ENCODE measurements at places on chromosomes 1 and 21.
A peak's percentile ranks its signal among the peaks of the same experiment; 100 is the strongest.

- DNase-seq: no peak
These were observed 19.8 kb downstream of the ADGRB2 start for GRCh38 chr1:31744165-31744888.

GRCh38 chr1:91912266-91912665 is 26.3 kb upstream of the TGFBR3 start:
- no peak for DNase-seq

- DNase-seq: peak; percentile 71
These were observed 23.1 kb upstream of the TNFRSF1B start for GRCh38 chr1:12143631-12144155.

DNA sequence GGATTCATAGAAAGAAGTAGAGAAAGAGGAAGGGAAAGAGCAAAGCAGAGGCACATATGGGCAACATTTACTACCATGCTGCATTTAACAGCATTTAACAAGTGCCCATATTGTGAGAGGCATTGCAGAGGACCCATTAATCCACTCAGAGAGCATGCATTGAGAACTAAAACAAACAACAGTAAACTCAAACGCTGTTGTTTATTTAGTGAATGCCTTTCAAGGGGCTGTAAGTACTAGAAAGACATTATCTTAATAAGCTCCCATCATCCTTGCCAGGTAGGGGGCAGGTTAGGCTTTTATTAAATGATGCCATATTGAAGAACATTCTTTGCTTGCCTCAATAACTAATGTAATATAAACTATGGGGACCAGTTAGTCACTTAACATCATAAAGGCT is 254.3 kb upstream of the DAB1 start:
- DNase-seq: no peak

DNA sequence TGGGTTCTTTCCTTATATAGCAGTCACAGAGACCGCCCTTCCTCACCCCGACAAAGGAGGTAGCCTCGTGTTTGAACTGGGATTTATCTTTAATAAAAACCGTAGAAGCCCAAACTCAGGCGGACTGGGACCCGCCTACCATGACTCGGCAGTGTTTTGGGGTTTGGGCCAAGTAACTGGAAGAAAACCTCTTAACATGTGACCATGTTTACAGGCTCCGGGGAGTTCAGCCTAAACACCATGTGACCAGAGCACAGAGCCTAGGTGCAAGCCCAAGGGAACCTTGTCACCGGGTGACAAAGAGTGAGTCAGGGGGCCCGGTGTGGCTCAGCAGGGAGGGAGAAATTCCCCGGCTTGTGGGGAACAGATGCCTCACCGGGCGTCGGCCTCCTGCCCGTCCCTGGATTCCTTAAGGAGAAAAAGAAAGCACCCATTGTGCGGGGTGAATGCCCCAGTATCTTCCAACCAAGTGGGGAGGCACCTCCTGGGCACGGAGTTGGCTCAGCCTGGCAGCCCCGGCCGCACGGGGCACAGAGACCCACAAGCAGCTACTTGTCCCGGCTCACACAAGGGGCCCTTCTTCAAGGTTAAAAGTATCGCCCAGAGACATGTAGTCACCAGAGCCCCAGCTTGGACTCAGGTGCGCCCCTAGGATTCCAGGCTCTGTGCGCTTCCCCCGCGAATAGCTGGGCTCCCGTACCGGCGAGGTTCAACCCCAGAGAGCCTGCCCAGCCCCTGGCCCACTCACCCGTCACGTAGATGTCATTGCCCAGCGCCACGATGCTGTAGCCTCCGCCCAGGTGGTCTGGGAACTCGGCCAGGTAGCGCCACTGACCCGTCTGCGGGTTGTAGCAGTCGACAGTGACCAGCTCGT is 1.4 kb downstream of the KLHL21 start:
- peak; percentile 70 for DNase-seq

GRCh38 chr1:201468844-201469644 is at the start of gene PHLDA3:
PHLDA3 (minus strand) TSS chr1:201469188; CDS start chr1:201468786, 402 bp downstream.
- DNase-seq: peak; percentile 94

DNA sequence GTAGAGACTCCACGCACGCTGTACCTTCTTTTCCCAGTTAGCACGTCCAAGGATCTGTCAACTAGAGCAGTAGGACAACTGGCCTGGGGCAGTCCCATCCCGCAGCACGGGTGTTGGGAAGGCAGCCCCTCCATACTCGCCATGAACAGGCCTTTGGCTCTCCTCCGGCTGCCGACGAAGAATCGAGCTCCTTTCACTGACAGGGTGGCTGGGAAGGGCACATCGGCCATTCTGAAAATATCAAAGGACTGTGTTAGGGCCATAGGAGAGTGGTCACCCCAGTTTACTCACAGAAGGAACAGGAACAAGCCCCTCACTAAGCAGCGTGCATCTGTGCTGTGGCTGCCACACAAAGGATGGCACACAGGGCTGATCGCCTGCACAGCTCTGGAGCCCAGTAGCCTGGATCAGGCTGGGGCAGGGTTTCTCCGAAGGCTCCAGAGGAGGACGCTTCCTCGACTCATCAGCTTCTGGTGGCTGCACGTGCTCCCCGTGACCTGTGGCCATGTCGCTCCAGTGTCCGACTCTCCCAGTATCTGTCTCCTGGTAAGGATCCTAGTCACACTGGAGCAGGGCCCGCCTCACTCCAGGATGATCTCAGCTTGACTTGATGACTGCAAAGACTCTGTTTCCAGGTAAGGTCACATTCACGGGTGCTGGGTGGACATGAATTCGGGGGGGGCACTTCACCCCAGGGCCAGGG is 8.9 kb downstream of the KRTAP10-1 start:
- DNase-seq: no peak

DNA sequence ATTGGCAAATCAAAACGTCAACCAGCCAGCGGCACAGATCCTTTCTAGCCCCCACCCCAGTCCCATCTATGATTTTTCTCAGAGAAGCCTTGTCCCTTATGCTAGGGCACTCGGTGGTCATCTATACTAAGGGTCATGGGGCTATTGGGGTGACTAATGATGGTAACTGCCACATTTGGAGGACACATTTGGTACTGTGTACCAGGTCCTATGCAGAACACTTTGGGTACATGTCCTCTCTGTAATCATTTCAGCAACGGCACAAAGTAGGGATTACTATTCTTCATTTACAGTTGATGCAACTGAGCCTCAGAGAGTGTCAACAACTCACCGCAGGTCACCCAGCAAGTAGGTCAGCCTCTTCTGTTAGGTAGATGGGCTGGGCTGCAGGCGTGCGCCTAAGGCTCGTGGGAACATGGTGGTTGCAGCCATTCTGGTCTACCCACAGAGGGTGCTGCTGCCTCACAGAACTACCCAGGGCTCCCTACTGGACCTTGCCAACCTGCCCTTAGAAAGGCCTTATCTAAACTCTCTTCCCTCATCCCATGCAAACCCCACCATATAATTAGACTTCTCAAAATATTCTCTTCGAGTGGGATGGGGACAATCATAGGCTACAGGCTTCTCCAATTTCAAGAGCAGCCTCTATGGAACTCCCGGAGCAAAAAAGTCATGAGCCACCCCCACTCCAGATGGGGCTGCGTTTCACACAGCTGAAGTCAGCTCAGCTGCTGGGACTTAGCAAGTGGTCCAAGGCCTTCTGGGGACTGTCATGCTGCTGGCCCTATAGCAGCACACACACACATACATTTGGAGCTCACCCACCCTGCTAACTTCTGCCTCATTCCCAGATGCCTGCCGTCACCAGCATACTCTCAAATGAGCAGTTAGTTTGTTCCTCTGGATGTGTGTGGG is 5.8 kb upstream of the SDHB start:
- DNase-seq: peak; percentile 72

DNA sequence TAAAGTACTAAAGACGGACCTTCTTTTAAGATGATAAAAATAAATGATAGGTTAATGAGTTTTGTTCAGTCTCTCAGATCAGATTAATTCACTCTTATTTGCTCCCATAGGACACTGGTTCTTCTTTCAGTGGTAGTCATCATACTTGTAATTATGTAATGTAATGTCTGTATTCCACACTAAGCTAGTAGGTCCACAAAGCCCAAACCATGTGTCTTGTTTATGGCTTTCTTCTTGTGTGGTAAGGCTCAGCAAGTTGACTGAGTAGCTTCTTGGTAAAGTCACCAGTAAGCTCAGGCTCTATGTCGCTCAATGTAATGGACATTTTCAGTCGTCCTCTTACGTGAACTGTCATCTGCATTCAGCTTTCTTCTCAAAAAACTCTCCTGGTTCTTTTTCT is 2.5 kb downstream of the LYPLAL1 start:
- no peak for DNase-seq

- DNase-seq: no peak
These were observed 51.6 kb downstream of the GRIK3 start for GRCh38 chr1:36982709-36983108.

DNA sequence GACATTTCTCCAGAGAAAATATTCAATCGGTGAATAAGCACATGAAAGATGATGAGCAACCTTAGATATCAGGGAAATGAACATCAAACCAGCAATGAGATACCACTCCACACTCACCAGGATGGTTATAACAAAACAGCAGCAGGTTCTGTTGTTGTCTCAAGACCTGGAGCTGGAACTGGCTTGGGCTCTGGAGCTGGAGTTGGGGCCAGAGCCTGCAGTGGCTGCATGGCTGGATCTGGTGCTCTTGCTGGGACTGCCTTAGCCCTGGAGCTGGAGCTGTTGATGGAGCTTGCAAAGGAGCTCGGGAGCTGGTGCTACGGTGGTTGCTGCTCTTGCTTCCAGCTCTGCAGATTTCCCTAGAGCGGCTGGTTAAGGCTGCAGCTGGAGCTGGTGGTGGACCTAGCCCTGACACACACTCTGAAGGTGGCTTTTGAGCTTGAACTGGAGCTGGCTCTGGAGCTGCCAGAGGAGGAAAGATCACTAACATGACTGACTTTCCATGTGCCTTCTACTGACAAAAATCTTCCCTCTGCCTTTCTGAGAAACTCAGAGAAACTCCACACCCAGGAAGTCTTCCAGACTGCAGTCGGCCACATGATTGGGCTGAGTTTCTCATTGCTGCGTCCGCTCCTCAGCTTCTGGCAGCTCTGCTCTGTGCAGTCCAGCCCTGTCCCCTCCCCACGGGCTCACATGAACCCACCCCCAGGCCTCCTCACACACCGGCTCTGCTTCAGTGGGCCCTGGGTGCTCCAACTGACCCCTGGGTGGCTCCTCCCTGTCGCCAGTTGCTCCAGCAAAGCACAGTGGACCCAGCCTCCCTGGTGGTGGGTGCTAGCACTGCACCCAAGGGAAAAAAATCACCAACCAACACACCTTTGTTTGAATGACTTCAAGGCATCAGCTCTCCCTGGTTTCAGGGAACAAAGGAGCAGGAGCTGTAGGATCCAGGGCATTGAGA is 139.1 kb upstream of the FMN2 start:
- no peak for DNase-seq

DNA sequence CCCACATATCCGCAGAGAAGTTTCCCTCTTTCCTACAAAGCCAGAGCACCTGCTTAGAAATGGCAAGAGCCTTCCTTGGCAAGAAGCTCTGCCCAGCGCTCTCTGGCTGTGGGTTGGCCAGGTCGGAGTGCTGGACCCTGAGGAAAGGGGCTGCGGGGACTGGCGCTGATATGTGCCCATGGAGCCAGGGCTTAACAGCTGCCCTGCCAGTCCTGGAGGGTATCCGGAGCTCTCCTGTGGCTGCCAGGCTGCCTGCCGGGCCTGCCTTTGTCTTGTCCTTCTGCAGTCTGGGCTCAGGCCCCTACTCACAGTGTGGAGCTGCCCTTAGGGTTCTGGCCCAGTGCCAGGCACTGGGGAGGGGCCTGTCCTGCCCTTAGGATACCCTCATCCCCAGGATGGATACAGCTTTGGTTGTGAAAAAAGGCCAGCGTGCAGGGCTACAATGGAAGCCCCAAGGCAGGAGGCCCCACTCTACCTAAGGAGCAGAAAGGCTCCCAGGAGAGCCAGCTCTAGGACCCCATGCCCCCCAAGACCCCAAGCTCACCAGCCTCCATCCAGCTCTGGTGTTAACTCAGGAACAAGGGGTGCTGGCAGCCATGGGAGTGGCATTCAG is 43.4 kb downstream of the KIAA1614 start:
- no peak for DNase-seq

GRCh38 chr1:234866007-234866866 is 256.3 kb upstream of the IRF2BP2 start:
- no peak for DNase-seq

GRCh38 chr1:31674626-31675025 is 29.2 kb downstream of the COL16A1 start:
- no peak for DNase-seq
